ENCODE measurements at places on chromosomes 3 and 15.

DNA sequence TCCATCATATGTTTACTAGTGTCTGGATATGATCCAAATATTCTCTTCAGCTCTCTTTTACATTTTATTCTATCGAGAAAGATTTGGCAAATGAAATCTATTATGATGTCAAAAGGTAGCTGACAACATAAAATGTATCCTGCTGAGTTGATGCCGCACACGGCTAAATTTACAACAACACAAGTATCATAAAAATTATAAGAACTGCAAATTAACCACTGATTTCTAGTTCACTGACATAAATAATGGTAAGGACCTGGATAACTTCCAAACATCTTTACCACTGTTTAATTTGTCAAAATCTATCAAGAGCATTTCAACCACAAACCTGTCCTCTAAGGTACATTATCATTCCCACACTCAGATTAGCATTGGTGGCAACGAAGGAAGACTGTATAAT, 244.5 kb downstream of the FOXP1 start:
- no peak for DNase-seq

GRCh38 chr15:28996289-28996688, 110.5 kb downstream of the APBA2 start:
- no peak for DNase-seq

DNA sequence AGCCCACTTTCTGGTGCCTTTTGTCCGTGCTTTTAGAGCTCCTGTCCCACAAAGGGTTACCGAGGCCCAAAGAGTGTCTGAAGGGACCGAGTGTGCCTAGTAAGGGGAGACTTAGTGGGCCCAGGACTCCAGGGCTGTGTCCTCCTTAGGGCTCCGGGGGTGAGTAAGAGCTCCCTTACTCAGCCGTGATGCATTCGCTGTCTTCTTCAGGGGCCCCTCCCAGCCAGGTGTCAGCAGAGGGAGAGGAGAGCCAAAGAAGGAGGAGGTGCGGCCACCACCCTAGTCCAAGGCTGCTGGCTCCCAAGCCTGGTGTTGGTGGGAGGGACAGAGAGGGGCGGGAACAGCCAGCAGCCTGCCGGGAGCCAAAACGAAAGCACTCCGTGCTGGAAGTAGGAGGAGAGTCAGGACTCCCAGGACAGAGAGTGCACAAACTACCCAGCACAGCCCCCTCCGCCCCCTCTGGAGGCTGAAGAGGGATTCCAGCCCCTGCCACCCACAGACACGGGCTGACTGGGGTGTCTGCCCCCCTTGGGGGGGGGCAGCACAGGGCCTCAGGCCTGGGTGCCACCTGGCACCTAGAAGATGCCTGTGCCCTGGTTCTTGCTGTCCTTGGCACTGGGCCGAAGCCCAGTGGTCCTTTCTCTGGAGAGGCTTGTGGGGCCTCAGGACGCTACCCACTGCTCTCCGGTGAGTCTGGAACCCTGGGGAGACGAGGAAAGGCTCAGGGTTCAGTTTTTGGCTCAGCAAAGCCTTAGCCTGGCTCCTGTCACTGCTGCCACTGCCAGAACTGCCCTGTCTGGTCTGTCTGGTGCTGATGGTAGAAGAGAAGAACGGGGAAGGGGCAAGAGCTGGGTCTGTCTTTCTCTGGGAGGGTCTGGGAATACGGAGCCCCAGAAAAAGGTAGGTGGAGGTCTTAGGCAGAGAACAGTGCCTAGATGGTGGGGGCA, at the start of gene IL17RC:
Gene IL17RC, plus strand, starts transcription at position 365 of the 947 bp plus-strand sequence. Its CDS starts 218 bp downstream, at position 583.
- DNase-seq: no peak

DNA sequence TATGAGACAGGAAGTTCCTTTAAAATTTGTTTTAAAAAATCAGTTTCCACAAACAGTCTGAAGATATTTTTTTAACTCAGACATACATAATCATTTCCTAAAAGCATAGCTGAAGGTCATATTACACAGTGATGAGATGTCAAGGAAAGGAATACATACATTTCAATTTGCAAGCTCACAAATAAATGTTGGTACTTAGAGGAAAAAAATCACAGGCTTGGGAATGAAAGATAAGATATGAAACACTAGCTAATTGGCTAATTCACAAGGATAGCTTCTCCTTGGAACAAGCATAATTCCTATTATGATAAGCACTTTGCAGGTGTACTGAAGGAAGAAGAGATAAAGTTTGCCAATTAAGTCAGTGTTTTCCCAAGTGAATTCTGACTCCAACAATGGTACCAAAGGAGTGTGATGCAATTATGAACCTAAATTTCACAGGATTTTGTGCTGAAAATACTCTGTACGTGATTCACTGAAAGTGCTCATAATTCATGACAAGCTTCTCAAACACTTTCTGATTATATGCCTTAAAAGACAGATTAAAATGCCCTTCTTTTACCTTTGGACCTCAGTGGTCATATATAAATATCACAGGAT, 112.4 kb downstream of the FRMD5 start:
- no peak for DNase-seq

GRCh38 chr3:47414666-47415587, 34.1 kb downstream of the PTPN23 start:
- no peak for DNase-seq

GRCh38 chr3:13846716-13847570, 32.9 kb downstream of the WNT7A start:
- no peak for DNase-seq

GRCh38 chr3:11596387-11596786, 47.3 kb downstream of the VGLL4 start:
- DNase-seq: no peak
